A673 (cell line): ENCODE measurements at places on chromosomes 5 and 9. TPM values are rescaled to one million over a fixed set of nuclear protein-coding genes. Genes with fewer than 3 reads are reported as not detected.

The NSG2 gene
- total RNA-seq = 0.37 and 0.60 TPM in 2 replicates

The OXCT1 gene
- total RNA-seq = 48.4 and 49.8 TPM in 2 replicates

- DNase-seq = no peak
Observed at GRCh38 chr9:72534931-72535330, 13.5 kb downstream of the TMC1 start.

GRCh38 chr5:130871346-130872086, 293.5 kb downstream of the HINT1 start:
- peak; percentile 59 for DNase-seq
